RKO (cell line): ENCODE measurements at places on chromosomes 7 and 10.

DNA sequence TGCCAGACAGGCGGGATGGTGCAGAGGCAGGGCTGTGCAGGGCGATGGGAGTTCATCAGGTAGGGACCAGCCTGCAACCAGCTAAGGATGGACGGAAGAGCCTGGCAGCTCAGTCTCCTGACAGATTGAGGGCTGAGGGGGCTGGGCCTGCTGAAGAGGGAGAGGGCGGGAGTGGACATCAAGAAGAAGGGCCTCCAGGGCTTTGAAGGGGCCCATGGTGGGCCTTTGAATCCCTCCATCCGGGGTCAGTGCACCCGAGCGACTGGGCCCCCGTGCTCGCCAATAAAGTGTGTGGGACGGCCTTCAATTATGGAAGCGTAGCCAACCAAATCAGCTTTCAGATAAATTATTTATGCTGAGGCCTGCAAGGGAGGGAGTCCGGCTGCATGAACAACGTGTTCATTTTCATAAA, 431.2 kb downstream of the RPS24 start:
- no peak for DNase-seq

DNA sequence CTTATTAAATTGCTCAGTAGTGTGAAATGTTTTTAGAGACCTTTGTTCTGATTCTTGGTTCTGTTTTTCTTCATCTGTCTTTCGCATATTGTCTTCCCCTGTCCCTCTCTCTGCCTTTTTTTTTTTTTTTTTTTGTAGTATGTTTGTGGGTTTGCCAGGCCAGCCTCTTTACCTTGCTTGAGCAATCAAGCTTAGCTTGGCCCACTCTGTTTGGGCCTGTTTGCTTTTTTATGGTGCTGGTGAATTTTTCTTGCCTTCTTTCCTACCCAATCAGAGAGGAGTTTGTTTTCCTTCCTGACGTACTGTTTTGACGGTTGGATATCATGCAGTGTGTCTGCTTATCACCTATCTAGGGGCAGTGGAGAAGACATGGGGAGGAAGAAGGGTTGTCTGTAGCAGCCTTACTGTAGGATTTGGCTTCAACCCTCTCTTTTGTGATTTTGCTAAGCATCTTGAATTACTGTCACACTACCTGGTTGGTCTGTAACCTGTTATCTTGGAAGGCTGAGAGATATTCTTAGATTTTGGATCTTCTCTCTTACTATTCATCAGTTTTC, 64.0 kb downstream of the BBS9 start:
- DNase-seq = no peak

DNA sequence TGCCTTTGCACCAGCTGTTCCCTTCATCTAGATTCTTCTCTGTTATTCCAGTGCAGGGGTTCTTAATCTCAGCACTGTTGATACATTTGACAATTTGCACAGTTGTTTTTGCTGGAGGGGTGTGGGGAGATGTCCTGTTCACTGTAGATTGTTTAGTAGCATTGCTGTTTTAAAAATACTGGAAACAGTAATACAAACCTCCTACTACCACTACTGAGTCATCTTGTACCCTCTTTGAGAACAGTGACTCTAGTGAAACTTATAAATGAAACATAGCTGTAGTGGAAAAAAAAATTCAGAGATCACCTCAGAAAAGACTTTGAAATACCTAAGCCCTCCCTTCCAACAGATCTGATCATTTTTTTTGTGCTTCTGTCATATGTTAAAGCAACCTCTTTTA, 154.8 kb upstream of the TMEM196 start:
- no peak for DNase-seq

GRCh38 chr10:119655566-119656001, 4.4 kb downstream of the BAG3 start:
- peak; percentile 81 for DNase-seq

- DNase-seq = no peak
These were observed 63.3 kb upstream of the IL6 start for GRCh38 chr7:22663721-22664120.

DNA sequence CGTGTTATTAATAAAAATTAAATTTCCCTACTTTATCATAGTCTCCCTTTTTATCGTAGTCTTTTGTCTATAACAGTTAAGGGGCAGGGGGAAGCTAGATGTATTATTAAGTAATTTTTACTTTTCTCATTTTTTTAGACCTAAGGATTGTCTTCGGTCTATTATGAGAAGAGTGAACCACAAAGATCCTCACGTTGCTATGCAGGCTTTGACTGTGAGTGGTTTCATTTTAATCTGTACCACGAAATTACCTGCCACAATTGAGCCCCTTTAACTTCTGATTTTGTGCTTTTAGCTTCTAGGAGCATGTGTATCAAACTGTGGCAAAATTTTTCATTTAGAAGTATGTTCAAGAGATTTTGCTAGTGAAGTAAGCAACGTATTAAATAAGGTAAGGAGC, 40.6 kb downstream of the STAM start:
- DNase-seq = no peak

- DNase-seq = no peak
These were observed 49.2 kb downstream of the HERPUD2 start for GRCh38 chr7:35645691-35646090.

DNA sequence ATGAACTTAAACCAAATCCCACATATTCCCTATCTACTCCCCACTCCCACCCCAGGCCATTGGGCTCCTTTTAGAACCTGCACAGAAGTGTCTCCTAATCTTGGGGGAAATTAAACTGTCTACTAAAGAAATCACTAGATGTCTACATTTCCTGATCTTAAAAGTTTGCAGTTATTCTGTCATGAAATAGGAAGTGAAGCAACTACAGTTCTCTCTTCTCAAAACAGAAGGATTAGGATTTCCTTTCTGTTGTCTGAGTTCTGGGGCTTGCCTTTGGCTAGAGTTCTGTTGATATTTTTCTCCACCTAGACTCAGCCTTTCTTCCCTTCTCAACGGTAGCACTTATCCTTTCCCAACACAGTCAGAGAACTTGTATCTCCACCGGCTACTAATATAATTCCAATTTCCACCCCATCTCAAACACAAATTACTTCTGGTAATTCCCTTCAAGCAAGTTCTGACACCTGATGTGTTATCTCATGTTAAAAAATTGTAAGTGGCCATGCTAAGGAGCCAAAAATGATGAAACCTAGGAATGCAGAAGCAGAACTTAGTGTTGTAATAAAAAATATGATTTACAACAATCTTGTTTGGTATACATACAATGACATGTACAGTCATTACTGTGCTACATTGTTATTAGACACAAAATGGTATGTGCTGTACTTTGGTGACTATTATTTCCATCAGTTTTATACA, 12.1 kb downstream of the OR9A4 start:
- DNase-seq = no peak

DNA sequence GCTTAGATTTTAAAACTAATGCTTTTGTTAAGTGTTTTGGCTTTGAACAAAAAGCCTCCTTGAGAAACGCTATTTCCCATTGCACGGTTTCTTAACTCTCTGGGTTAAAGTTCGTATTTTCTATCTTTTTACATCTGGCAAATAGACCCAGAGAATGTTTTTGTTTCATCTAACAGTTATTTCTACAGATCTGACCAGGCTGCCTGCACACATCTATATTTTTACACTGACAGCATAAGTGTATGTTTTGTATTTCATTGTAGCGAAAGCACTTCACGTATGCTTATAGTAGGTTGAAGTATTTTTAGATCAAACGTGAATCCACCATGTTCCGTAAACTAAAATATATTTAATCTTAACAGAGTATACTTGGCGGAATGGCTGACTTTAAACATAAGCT, 477.3 kb downstream of the SDK1 start:
- no peak for DNase-seq

DNA sequence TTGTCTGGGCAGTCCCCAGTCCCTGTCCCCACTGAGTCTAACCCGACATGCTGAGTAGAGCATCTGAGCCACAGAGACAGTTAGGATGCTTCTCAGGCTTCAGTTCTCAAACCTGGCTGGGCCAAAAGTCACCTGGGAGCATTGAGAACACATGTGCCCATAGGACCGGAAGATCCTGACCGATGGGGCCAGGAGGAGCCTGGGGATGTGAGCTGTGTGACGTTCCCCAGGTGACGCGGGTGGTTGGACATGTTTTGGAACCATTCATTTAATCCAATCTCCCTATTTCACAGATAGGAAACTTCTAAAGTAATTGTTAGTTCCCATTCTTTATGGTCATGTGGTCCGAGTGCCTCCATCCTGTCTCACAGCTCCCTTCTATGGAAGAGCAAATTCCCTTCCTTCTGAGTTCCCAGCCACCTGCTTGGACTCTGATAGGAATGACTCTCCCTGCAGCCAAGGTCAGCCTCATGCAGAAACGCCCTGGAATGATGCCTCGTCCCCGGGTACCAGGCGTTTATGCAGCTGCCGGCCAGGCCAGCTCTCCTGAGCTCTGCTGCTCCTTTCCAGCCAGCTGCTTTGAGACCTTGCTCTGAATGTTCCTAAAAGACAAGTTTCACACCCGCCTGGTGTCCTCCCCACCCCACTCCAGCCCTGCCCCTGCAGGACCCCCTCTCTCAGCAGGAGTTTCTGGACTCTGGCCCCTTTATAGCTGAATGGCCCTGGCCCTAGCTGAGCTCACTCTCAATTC, 166.5 kb upstream of the RHEB start:
- DNase-seq = no peak

- DNase-seq = no peak
These were observed 176.7 kb downstream of the GPAM start for GRCh38 chr10:112006831-112007230.

- no peak for DNase-seq
These were observed 1207.0 kb downstream of the XPNPEP1 start for GRCh38 chr10:108716352-108716751.

- DNase-seq = no peak
These were observed 171.9 kb downstream of the ARHGAP12 start for GRCh38 chr10:31756729-31757110.

DNA sequence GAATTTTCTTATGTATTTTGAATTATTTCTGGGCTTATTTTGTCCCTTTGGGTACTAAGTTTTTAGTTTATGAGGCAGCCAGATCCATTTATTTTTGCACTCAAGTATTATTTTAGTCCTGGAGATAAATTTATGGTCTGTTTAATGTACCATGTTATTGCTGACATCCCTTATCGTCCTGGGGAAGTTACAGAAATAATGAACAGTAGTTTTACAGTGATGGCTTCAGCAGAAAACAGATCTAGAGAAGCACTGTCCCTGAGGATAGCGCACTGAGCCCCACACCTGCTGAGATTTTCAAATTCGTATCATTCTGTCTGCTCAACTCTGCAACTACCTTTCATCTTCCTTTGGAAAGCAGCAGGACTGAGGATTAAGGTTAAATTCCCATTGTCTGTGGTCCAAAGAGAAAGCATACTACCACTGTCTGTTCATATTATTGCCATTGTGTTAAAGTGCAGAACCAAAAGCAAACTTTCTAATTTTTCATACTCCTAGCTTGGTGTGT, 168.3 kb downstream of the SNX13 start:
- no peak for DNase-seq

- DNase-seq = no peak
These were observed at the start of gene LRGUK for GRCh38 chr7:134126966-134127848. LRGUK (plus strand) TSS chr7:134127340; CDS start chr7:134127368, 28 bp downstream.
